Effector memory CD4-positive, alpha-beta T cell (primary cell): ENCODE measurements at places on chromosomes 13 and 19.
A peak's percentile ranks its signal among the peaks of the same experiment; 100 is the strongest.

DNA sequence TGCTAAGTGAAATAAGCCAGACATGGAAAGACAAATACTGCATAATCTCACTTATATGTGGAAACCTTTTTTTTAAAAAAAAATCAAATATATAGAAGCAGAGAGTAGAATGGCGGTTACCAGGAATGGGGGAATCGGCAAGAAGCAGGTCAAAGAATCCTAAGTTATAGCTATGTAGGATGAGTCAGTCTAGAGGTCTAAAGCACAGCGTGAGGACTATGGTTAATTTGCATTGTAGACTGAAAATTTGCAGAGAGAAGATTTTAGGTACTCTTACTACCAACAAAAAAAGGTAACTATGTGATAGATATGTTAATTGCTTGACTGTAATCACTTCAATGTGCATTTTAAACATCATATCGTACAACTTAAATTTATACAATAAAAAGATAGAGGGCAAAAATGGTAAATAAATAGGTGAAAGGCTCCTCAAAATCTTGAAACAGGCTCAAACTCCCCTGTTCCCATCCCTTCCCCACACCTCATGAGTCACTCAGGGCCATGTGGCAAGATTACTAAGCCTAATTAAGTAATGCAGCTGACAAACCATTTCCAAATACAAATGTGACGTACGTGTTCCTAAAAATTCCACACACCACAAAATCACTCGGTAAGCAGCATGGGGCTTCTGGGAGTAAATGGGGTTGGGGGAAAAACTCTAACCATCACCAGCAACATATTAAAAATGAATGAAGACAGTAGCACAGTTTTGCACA is 159.0 kb downstream of the USP12 start:
- no peaks in the 10 kb centered on the region for H3K27me3 ChIP-seq
- DNase-seq = no peak
- no peaks in the 10 kb centered on the region for H3K36me3 ChIP-seq
- no peaks in the 10 kb centered on the region for H3K4me1 ChIP-seq
- no peak overlapping the region for H3K27ac ChIP-seq

DNA sequence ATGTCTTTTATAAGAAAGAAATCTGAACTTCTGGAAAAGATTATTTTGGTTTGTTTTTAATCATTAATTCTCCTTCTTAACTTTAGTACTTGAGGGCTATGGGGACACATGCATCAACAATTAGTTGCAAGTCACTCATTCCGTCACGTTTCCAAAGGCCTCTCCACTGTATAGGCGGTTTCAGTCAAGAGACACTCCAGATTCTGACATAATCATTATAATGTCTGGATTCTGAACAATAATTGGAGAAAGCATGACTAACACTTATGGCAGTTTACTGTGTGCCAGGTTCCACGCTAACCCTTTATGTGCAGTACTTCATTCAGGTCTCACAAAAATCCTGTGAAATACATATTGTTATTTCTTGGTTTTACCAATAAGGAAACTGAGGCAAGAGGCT is 71.9 kb downstream of the TNFRSF19 start:
- no peak overlapping the region for H3K4me3 ChIP-seq
- no peak for DNase-seq
- H3K27ac ChIP-seq = no peak overlapping the region
- no peaks in the 10 kb centered on the region for H3K36me3 ChIP-seq
- no peaks in the 10 kb centered on the region for H3K27me3 ChIP-seq

- DNase-seq = no peak
- H3K36me3 ChIP-seq = no peaks in the 10 kb centered on the region
- H3K27me3 ChIP-seq = no peaks in the 10 kb centered on the region
Measured at GRCh38 chr13:31121379-31122140, 40.1 kb downstream of the HSPH1 start.

- peak; percentile 62 for DNase-seq
- H3K36me3 ChIP-seq = no peaks in the 10 kb centered on the region
- peak overlapping the region; percentile 4 for H3K27ac ChIP-seq
- H3K4me1 ChIP-seq = peaks cover 17% of the 10 kb centered on the region
- H3K27me3 ChIP-seq = no peaks in the 10 kb centered on the region
Measured at GRCh38 chr19:42176990-42177685, 40.3 kb downstream of the DEDD2 start.

DNA sequence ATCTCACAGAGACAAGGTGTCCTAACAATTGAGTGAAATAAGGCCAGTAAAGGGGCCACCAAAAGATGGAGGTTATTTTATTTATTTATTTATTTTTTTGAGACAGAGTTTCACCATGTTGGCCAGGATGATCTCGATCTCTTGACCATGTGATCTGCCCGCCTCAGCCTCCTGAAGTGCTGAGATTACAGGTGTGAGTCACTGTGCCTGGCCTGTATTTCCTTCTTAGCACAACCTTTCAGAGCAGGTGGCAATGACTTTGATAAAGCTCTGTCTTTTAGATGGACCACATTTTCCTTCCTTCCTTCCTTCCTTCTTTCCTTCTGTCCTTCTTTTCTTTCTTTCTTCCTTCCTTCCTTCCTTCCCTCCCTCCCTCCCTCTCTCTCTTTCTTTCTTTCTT is 11.0 kb upstream of the DOCK6 start:
- H3K4me1 ChIP-seq = no peaks in the 10 kb centered on the region
- H3K4me3 ChIP-seq = no peak overlapping the region
- no peak overlapping the region for H3K27ac ChIP-seq
- DNase-seq = no peak

GRCh38 chr13:98879127-98879520 is 98.7 kb downstream of the DOCK9 start:
- H3K4me3 ChIP-seq = no peak overlapping the region
- no peak for DNase-seq
- H3K36me3 ChIP-seq = peaks cover 84% of the 10 kb centered on the region
- no peak overlapping the region for H3K27ac ChIP-seq
- no peaks in the 10 kb centered on the region for H3K27me3 ChIP-seq

GRCh38 chr13:80642641-80643040 is 301.7 kb upstream of the SPRY2 start:
- H3K27ac ChIP-seq = no peak overlapping the region
- H3K4me3 ChIP-seq = no peak overlapping the region
- no peaks in the 10 kb centered on the region for H3K4me1 ChIP-seq
- DNase-seq = no peak
- H3K36me3 ChIP-seq = no peaks in the 10 kb centered on the region

DNA sequence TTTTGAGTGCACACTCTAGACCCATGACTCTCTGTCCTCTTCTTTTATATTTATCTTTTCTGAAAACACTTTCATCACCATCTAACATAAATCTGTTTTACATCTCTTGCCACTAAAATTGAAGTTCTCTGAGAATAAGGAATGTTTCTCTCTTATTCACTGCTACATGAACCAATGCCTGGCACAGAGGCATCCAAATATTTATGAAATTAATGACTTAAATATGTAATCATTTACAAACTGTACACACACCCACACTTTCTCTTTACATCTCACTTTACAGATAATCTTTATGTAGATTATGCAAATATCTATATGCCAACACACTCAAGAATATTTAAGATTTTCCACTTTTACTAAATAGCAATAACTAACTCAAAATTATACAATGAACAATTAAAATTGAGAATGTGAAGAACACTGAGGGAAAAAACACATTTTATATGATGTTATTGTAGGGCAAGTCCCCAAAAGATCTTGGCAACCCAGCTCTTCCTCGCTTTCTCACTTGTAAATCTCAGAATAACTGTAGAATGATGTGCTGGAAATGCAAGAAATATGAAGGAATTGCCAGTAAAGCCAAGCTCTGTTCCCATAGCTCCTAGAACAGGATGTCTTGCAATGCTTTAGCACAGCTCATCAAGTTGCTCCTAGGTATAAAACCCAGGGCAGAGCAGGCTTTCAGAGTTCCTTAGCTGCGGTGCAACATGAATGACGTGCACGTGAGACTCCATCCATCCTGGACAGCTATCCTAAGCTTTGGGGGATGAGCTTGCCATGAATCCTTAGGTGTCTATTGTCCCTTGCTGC is 50.7 kb downstream of the UGGT2 start:
- no peak overlapping the region for H3K4me3 ChIP-seq
- H3K4me1 ChIP-seq = no peaks in the 10 kb centered on the region
- DNase-seq = no peak
- no peak overlapping the region for H3K27ac ChIP-seq
- H3K27me3 ChIP-seq = no peaks in the 10 kb centered on the region

GRCh38 chr19:17393002-17393401 is 994 bp downstream of the CCDC194 start:
- H3K27ac ChIP-seq = no peak overlapping the region
- H3K27me3 ChIP-seq = no peaks in the 10 kb centered on the region
- no peak for DNase-seq
- no peak overlapping the region for H3K4me3 ChIP-seq

DNA sequence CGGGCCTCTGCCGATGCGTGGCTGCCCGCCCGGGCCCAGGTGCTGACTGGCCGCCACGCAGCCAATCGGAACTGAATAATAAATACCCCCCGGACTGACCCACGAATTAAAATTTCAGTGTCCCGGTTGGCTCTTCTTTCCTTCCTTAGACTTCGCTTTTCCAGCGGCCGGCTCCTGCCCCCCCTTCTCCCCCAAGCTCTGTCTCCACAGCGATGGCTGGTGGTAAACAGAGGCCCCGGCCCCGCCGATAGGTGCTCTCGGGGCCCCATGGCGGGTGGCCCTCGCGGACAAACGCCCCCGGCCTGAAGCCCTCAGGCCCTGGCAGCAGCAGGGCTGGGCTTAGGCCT is 2.6 kb downstream of the ZBTB7A start:
- H3K4me3 ChIP-seq = peak overlapping the region; percentile 77
- H3K4me1 ChIP-seq = peaks cover 65% of the 10 kb centered on the region
- H3K27me3 ChIP-seq = no peaks in the 10 kb centered on the region
- H3K27ac ChIP-seq = peak overlapping the region; percentile 81

GRCh38 chr19:40553885-40554857 is 22.5 kb upstream of the SHKBP1 start:
- no peak overlapping the region for H3K4me3 ChIP-seq
- DNase-seq = no peak
- peaks cover 5% of the 10 kb centered on the region for H3K27me3 ChIP-seq
- H3K27ac ChIP-seq = no peak overlapping the region

DNA sequence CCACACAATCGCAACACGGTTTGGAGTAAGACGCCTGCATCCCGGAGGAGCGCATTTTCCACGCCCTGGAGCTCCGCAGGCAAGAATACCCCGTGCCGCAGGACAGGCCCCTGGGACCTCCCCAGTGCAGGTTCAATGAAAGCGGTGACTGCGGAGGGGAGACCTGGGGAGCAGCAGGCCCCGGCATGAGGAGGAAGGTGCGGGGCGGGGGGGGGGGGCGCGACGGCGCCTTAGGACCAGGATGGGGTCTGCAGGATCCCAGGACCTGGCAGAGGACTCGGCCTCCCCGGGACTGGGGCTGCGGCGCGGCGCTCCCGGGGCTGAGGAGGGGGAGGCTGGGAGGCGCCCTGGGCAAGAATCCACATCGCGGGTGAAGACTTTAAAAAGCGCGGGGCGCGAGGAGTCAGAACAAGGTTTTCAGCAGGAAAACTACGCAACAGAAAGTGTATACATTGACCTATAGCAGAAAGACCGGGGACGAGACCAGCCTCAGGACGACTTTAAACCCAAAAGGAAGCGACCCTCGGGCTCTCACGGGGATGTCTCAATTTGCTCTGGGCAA is 432 bp downstream of the ZNF611 start:
- no peaks in the 10 kb centered on the region for H3K27me3 ChIP-seq
- peak overlapping the region; percentile 72 for H3K4me3 ChIP-seq
- no peak for DNase-seq
- H3K4me1 ChIP-seq = peaks cover 10% of the 10 kb centered on the region
- no peaks in the 10 kb centered on the region for H3K36me3 ChIP-seq
- peak overlapping the region; percentile 87 for H3K27ac ChIP-seq

DNA sequence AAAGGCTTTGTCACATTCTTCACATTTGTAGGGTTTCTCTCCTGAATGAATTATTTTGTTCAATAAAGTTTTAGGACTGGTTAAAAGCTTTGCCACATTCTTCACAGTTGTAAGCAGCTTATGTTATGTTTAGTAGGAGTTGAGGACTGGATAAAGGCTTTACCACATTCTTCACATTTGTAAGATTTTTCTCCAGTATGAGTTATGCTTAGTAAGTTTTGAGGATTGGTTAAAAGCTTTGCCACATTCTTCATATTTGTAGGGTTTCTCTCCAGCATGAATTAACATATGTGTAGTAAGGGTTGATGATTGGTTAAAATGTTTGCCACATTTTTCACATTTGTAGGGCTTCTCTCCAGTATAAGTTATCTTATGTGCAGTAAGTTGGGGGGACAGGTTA is 79.9 kb downstream of the ZNF431 start:
- H3K4me3 ChIP-seq = no peak overlapping the region
- no peaks in the 10 kb centered on the region for H3K36me3 ChIP-seq
- H3K27ac ChIP-seq = no peak overlapping the region
- no peaks in the 10 kb centered on the region for H3K4me1 ChIP-seq
- DNase-seq = no peak
- H3K27me3 ChIP-seq = no peaks in the 10 kb centered on the region

- H3K27ac ChIP-seq = no peak overlapping the region
- no peaks in the 10 kb centered on the region for H3K4me1 ChIP-seq
- DNase-seq = no peak
- no peaks in the 10 kb centered on the region for H3K27me3 ChIP-seq
- no peaks in the 10 kb centered on the region for H3K36me3 ChIP-seq
Measured at GRCh38 chr13:29722415-29722814, 126.9 kb upstream of the SLC7A1 start.

GRCh38 chr13:49494645-49495044 is 1.1 kb upstream of the PHF11 start:
- H3K27ac ChIP-seq = peak overlapping the region; percentile 92
- no peaks in the 10 kb centered on the region for H3K27me3 ChIP-seq
- peak overlapping the region; percentile 63 for H3K4me3 ChIP-seq
- peaks cover 5% of the 10 kb centered on the region for H3K36me3 ChIP-seq

DNA sequence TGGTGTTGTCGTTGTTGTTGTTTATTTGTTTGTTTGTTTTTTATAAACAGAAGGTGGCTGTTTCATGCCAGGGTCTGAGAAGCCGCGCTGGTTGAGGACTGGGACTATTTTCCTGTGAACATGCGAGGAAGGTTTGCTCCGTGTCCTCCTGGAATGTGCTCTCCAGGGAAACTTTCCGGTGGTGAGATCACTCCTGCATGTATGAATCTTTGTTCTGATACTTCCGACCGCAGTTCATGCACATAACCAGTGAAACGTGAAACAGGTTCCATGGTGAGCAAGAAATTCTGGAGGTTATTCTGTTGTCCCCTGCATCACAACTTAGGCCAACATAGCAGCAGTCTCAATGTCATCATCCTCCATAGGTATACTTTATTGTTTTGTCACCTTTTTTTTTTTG is 187.6 kb upstream of the ARGLU1 start:
- H3K4me3 ChIP-seq = no peak overlapping the region
- H3K27me3 ChIP-seq = no peaks in the 10 kb centered on the region

DNA sequence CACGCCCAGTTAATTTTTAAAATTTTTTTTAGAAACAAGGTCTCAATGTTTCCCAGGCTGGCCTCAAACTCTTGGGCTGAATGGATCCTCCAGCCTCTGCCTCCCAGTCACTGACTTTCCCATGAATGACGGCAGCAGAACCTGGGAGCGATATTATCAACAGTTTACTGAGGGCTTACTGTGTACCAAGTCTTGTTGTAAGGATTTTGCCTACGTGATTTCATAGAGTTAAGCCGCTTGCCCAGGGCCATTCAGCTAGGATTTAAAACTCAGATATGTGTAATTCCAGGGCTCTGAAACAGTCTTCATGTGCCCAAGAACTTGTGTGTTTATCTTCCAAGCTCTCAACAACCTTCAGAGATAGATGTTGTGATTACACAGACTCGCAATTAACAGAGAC is 6.0 kb upstream of the KXD1 start:
- H3K27ac ChIP-seq = no peak overlapping the region
- H3K4me3 ChIP-seq = no peak overlapping the region
- DNase-seq = no peak
- H3K27me3 ChIP-seq = no peaks in the 10 kb centered on the region
- H3K36me3 ChIP-seq = no peaks in the 10 kb centered on the region

GRCh38 chr13:83980331-83980730 is 98.1 kb upstream of the SLITRK1 start:
- no peak for DNase-seq
- H3K36me3 ChIP-seq = no peaks in the 10 kb centered on the region
- no peak overlapping the region for H3K4me3 ChIP-seq
- no peaks in the 10 kb centered on the region for H3K4me1 ChIP-seq
